ENCODE measurements at places on chromosomes 11 and 22.

- no peak overlapping the region for H3K4me3 ChIP-seq
- no peak for DNase-seq
- no peaks in the 10 kb centered on the region for H3K36me3 ChIP-seq
- H3K4me1 ChIP-seq = peaks cover 15% of the 10 kb centered on the region
- H3K27me3 ChIP-seq = no peaks in the 10 kb centered on the region
These were observed 4.8 kb downstream of the DIXDC1 start for GRCh38 chr11:111941963-111942362.

GRCh38 chr11:20035701-20036601, 124.3 kb downstream of the DBX1 start:
- no peak overlapping the region for H3K27ac ChIP-seq
- H3K4me3 ChIP-seq = no peak overlapping the region
- H3K36me3 ChIP-seq = no peaks in the 10 kb centered on the region
- H3K27me3 ChIP-seq = peaks cover 16% of the 10 kb centered on the region
- DNase-seq = no peak

DNA sequence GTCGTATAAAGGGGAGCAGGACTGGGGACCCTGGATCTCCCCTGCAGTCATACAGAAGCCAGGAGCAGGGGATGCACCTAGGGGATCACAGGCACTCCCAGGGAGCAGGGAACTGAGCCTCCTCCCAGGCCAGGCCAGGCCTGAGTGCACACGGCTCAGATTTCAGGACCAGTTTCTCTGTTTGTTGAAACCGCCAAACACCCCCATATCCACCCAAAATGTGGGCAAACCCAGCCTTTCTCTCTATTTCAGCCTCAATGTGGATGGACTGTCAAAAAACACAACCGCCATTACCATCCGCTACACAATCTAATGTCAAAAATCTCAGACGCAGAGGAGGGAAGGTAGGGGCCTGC, 17.5 kb downstream of the MN1 start:
- H3K4me1 ChIP-seq = peaks cover 3% of the 10 kb centered on the region
- H3K36me3 ChIP-seq = no peaks in the 10 kb centered on the region
- H3K27me3 ChIP-seq = peaks cover 18% of the 10 kb centered on the region
- no peak for DNase-seq

DNA sequence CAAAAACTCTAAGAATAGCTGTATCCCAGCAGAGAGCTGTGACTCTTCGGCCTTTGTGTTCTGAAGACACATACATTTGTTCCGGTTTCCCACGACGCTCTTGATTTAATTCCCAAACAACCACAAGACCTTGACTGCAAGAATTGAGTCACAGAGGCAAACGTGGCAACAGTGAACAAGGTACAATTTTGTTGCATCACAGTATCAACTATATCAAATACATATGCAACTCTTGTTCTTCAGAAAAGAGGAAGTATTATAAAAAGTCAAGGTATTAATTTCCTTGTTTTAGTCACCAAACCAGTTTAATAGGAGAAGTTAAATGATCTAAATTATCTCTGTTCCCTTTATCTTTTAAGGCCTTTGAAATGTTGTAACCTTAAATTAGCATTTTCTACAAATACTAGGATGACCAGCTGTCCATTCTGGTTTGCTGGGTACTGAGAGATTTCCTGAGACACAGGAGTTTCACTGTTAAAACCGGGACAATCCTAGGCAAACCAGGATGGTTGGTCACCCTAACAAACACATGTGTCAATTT, 11.1 kb downstream of the HPS5 start:
- H3K4me1 ChIP-seq = peaks cover 21% of the 10 kb centered on the region
- peak overlapping the region; percentile 62 for H3K4me3 ChIP-seq
- H3K36me3 ChIP-seq = peaks cover 29% of the 10 kb centered on the region
- peak overlapping the region; percentile 87 for H3K27ac ChIP-seq
- no peaks in the 10 kb centered on the region for H3K27me3 ChIP-seq
- DNase-seq = peak; percentile 2

- peaks cover 28% of the 10 kb centered on the region for H3K4me1 ChIP-seq
- H3K27ac ChIP-seq = no peak overlapping the region
- no peak overlapping the region for H3K4me3 ChIP-seq
These were observed 9.2 kb downstream of the PLXNB2 start for GRCh38 chr22:50298266-50298637.

DNA sequence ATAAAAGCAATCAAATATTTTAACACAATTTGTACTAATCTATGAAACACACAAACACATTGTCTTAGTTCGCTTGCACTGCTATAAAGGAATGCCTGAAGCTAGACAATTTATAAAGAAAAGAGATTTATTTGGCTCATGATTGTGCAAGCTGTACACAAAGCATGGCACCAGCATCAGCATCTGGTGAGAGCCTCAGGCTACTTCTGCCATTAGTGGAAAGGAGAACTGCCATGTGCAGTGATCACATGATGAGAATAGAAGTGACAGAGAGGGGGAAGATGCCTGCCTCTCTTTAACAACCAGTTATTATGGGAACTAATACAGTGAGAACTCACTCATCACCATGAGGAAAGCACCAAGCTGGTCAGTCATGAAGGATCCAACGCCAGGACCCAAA, 105.1 kb downstream of the GUCY1A2 start:
- H3K27ac ChIP-seq = no peak overlapping the region
- no peaks in the 10 kb centered on the region for H3K27me3 ChIP-seq
- DNase-seq = no peak
- H3K4me1 ChIP-seq = no peaks in the 10 kb centered on the region
- H3K4me3 ChIP-seq = no peak overlapping the region
- H3K36me3 ChIP-seq = no peaks in the 10 kb centered on the region

DNA sequence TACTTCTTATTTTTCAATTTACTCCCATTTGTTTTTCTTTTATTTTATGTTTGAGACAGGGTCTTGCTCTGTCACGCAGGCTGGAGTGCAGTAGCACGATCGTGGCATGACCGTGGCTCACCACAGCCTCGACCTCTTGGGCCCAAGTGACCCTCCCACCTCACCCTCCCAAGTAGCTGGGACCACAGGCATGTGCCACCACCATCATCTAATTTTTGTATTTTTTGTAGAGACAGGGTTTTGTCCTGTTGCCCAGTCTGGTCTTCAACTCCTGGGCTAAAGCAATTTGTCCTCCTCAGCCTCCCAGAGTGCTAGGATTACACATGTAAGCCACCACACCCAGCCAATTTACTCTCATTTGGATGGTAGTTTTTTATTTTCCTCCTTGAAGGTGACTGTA, 679.3 kb upstream of the CCDC179 start:
- peaks cover 3% of the 10 kb centered on the region for H3K4me1 ChIP-seq
- H3K36me3 ChIP-seq = no peaks in the 10 kb centered on the region
- H3K27ac ChIP-seq = no peak overlapping the region

GRCh38 chr22:49961005-49961600, 531 bp downstream of the PIM3 start:
- peaks cover 4% of the 10 kb centered on the region for H3K36me3 ChIP-seq
- no peaks in the 10 kb centered on the region for H3K27me3 ChIP-seq
- H3K4me1 ChIP-seq = peaks cover 28% of the 10 kb centered on the region
- peak overlapping the region; percentile 96 for H3K27ac ChIP-seq
- peak overlapping the region; percentile 89 for H3K4me3 ChIP-seq

- no peaks in the 10 kb centered on the region for H3K27me3 ChIP-seq
- H3K4me3 ChIP-seq = no peak overlapping the region
- DNase-seq = no peak
- H3K36me3 ChIP-seq = peaks cover 39% of the 10 kb centered on the region
These were observed 37.1 kb downstream of the KCNQ1OT1 start for GRCh38 chr11:2662430-2663299.

Measured in memory B cell (primary cell).